ENCODE measurements at places on chromosomes 3 and 15.

DNA sequence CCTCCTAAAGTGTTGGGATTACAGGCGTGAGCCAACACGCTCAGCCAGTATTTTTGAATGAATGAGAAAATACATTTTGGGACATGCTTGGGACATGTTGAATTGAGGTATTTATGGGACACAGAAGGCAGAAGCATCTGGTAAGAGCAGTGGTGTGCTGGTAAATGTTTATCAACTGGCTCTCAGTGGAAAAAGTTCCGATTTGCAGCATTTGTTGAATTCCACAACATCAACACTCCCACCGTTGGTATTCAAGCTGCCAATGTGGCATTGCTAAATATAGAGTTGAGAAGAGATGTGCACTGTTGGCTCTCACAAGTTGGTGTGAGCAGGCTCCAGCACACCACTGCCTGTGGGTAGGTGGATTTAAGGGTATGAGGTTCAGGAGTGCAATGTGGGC lies 35.8 kb upstream of the LRRFIP2 start:
- DNase-seq: no peak

GRCh38 chr3:173266441-173266840 lies 125.4 kb upstream of the SPATA16 start:
- no peak for DNase-seq

DNA sequence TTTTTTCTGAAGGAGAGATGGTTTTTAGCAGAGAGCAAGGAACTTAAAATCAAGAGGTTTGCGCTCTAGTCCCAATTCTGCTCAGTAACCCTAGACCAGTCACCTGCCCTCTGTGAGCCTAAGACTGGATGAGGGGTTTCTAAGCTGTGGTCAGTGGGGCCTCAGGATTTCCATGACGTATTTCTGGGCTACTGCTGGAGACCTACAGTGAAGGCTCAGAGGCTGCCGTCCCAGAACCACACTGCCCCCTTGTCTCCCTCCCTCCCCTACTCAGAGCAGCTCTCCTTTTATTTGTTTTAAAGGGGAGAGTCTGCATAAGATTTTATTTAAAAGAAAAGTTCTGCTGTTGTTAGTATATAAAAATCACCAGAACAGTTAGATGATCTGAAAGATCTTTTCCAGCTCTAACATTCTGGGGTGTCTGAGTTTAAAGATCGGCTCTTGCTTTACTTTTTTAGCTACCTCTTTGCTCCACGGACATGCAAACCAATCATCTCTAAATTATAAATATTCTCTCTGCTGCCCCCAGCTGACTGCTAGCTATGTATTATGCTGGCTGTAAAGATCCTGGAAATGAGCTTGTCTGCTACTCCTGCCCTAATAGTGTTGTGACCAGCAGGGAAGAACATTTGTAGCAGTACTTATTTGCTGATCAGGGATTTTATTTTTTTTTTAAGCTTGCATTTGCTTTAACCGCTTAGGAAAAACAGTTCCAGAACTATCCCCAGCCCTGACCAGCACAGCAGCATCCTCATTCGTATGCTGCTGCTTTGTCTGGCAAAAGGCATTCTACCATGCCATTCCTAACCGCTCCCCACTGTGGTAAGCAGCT lies 28.6 kb upstream of the NDUFB4 start:
- DNase-seq: peak; percentile 53

DNA sequence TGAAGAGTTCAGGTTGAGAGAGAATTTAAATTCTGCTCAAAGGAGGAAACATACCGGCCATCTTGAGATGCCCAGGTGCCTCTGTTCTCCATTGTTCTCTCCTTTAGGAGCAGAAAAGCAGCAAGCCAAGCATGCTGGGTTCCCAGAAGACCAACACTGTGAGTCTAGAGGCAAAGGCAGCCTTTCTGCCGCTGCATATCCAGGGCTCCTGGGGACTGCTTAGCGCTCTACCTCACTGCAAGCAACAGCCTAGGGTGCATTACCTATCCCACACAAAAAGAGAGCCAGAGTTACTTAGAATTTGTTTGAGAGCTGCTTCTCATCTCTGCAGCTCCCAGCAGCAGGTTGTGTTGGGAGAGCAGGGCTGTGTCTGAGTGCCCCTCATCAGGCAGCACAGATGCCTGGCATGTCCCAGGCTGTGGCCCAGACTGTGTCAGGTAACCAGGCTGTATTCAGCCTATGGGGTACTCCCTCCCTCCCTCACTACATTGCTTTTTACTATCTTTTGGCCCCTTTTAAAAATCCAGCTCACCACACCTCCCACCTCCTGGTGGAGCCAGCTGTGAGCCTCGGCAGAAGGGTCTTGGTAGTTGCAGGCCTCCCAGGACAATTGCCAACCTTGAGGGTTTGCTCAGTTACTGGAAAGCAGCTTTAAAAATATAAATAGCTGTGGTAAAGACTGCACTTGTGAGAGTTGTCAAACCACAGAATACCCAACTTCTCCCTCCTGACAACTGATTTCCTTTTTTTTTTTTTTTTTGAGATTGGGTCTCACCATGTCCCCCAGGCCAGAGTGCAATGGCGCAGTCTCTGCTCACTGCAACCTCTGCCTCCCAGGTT lies 30.2 kb downstream of the BCL2L10 start:
- DNase-seq: no peak

- no peak for DNase-seq
Measured at GRCh38 chr3:73772076-73772886, 147.5 kb upstream of the PDZRN3 start.

GRCh38 chr3:172885704-172886103 lies 135.2 kb downstream of the ECT2 start:
- no peak for DNase-seq
